ENCODE measurements at places on chromosomes 4 and X. TPM values are rescaled to one million over a fixed set of nuclear protein-coding genes. Genes with fewer than 3 reads are reported as not detected.

Gene TMPRSS11D
- total RNA-seq = not detected

Gene PLP1
- total RNA-seq = not detected

Gene FAM236A
- not detected for total RNA-seq

Gene HAND2
- total RNA-seq = not detected

Gene MAOA
- total RNA-seq = 13.2 TPM

Gene SPARCL1
- total RNA-seq = not detected

Gene PAGE2B
- total RNA-seq = 0.74 TPM

All from activated T-cell treated with anti-CD3 and anti-CD28 coated beads, Interleukin-2, amount 50 U/mL, for 72 hours (primary cell).